ENCODE measurements at places on chromosomes 5 and 9.

DNA sequence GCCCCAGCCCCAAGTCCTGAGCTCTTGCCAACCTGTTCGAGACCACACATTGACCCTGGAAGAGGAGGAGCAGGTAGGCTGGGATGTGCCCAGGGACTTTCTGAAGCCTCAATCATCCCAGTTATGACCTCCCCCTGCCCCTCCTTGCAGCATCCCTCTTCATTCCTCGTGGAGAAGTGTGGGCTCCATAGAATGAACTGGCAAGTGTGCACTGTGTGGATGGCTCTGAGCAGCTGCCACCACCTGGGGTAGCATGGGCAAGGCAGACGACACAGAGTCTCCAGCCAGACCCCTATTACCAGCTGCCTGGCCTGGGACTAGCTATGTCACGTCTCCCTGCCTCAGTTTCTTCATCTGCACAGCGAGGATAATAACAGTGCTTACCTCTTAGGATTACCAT lies 33.5 kb downstream of the GADD45G start:
- H3K27me3 ChIP-seq = no peaks in the 10 kb centered on the region
- H3K4me1 ChIP-seq = peaks cover 40% of the 10 kb centered on the region
- no peak overlapping the region for H3K27ac ChIP-seq
- no peak for DNase-seq
- no peaks in the 10 kb centered on the region for H3K36me3 ChIP-seq

GRCh38 chr5:122977319-122977718 lies 59.2 kb downstream of the PPIC start:
- H3K27me3 ChIP-seq = no peaks in the 10 kb centered on the region
- no peaks in the 10 kb centered on the region for H3K36me3 ChIP-seq
- DNase-seq = no peak
- H3K4me1 ChIP-seq = no peaks in the 10 kb centered on the region

DNA sequence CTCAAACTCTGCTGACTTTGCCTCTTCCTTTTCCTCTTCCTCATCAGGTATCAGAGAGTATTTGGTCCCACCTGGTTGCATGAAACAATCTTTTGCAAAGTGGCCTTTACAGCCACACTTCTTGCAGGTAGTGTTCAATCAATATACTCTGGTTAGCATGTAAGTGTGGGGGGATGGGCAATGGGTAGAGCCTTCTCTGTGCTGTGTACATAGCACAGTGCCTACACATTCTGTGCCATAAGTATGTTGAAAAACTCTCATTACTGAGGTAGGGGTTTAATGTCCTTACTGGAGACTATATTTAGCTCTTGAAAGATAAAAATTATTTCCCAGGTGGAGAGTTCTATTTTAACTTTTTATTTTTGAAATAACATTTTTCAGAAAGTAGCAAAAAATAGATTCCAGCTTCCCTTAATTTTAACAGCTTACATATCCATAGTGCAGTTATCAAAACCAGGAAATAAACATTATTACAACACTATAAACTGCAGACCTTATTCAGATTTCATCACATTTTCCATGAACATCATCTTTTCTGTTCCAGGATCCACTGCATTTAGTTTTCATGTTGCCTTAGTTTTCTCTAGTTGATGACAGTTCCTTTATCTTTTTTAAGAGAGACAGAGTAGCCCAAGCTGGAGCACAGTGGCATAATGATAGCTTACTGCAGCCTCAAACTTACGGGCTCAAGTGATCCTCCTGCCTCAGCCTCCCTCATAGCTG lies 15.1 kb downstream of the TTC1 start:
- no peaks in the 10 kb centered on the region for H3K4me1 ChIP-seq
- H3K36me3 ChIP-seq = peaks cover 62% of the 10 kb centered on the region
- H3K4me3 ChIP-seq = no peak overlapping the region
- no peak for DNase-seq

GRCh38 chr5:158769696-158770095 lies 330.0 kb downstream of the EBF1 start:
- peaks cover 26% of the 10 kb centered on the region for H3K4me1 ChIP-seq
- no peak overlapping the region for H3K4me3 ChIP-seq
- no peak for DNase-seq
- peak overlapping the region; percentile 12 for H3K27ac ChIP-seq

GRCh38 chr9:95645992-95646391 lies 129.2 kb upstream of the PTCH1 start:
- peaks cover 14% of the 10 kb centered on the region for H3K4me1 ChIP-seq
- no peak overlapping the region for H3K27ac ChIP-seq
- no peak overlapping the region for H3K4me3 ChIP-seq
- H3K36me3 ChIP-seq = no peaks in the 10 kb centered on the region

DNA sequence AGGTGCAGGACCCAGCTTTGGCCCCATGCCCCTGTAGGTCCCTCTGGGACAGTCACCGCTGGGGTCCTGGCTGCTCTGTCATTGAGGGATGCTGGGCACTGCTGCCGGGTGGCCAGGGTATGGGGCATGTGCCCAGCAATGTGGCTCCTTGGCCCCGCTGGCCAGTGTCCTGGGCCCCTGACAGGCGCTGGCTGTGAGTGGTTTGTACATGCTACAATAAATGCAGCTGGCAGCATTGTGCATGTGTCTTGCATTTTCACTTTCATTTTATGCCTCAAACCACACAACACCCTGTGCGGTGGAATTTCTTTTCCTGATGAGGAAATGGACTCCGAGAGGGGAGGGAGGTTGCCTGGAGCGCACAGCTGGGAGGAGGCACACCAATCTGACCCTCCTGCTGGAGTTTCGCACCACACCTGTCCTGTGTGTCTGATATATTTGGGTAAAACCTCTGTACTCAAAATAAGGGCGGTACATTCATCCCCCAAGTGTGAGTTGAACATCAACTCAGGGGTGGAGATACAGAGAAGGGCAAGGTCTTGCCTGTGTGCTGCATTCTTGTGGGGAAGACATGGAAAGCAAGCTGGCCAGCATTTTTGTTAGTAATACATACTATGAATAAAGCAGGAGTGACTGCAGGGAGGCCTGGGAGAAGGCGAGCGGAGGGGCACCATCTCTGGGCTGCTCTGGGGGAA lies 11.7 kb downstream of the TSPAN17 start:
- H3K27ac ChIP-seq = no peak overlapping the region
- no peaks in the 10 kb centered on the region for H3K36me3 ChIP-seq
- DNase-seq = no peak

DNA sequence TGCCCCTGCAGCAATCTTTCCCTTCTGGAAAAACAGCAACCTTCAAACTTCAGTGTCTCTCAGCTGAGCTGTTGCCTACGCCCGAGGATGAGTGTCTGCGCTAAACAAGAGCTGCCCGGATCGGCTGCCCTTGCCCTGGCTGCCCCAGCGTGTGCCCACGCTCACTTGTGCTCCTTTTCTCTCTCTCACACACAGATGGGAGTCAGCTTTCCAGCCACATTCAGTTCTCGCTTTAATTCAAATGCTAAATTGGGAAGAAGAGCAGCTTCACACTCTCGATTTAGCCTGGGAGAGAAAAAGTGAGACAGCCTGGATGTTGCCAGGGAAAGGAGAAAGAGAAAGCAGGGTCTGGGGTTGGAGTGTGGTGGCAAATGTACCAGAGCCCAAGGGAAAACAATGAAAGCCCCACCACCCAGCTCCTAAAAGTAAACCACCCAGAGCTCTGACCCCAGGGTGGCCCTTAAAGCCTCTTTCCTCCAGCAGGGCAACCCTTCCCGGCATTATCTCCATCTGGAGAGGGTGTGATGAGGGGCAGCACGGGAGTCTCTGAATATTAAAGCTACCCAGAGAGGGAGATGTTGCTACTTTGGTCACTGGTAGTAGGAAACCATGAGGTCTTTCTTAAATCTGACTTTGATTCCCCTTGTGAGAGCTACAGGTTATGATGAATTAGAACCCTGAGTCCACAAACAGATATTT lies 9.9 kb upstream of the EGR1 start:
- H3K36me3 ChIP-seq = no peaks in the 10 kb centered on the region
- peaks cover 29% of the 10 kb centered on the region for H3K4me1 ChIP-seq
- H3K27ac ChIP-seq = no peak overlapping the region
- H3K4me3 ChIP-seq = no peak overlapping the region
- DNase-seq = no peak

GRCh38 chr9:76027416-76027815 lies 136.9 kb downstream of the PCSK5 start:
- no peak overlapping the region for H3K4me3 ChIP-seq
- H3K36me3 ChIP-seq = peaks cover 5% of the 10 kb centered on the region
- H3K27me3 ChIP-seq = no peaks in the 10 kb centered on the region
- DNase-seq = no peak

DNA sequence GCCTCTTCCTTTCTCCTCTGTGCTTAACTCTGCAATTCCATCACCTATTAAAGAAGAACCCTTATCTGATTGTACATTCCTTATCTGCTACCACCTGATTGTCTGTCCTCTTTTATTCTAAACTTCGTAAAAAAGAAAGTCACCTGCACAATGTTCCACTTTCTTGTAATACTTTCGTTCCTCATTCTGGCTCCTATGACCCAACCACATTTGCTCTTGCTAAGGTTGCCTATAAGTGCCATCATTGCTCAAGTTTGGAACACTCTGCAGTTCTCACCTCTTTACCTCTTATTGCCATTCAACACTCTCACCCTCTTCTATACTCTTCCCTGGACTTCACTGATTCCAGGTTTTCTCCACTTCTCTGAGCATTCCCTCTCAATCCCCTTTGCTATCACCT lies 10.1 kb downstream of the TAF1L start:
- H3K4me1 ChIP-seq = no peaks in the 10 kb centered on the region
- no peak for DNase-seq
- H3K36me3 ChIP-seq = no peaks in the 10 kb centered on the region

- peak overlapping the region; percentile 44 for H3K4me3 ChIP-seq
- DNase-seq = no peak
- peak overlapping the region; percentile 64 for H3K27ac ChIP-seq
- H3K27me3 ChIP-seq = no peaks in the 10 kb centered on the region
- H3K36me3 ChIP-seq = no peaks in the 10 kb centered on the region
- H3K4me1 ChIP-seq = peaks cover 27% of the 10 kb centered on the region
Observed at GRCh38 chr9:93574900-93575795, 1.2 kb upstream of the PHF2 start.

GRCh38 chr9:137716694-137717287 lies 98.0 kb downstream of the EHMT1 start:
- no peaks in the 10 kb centered on the region for H3K4me1 ChIP-seq
- H3K4me3 ChIP-seq = no peak overlapping the region
- H3K27ac ChIP-seq = no peak overlapping the region
- H3K27me3 ChIP-seq = no peaks in the 10 kb centered on the region
- peaks cover 38% of the 10 kb centered on the region for H3K36me3 ChIP-seq

DNA sequence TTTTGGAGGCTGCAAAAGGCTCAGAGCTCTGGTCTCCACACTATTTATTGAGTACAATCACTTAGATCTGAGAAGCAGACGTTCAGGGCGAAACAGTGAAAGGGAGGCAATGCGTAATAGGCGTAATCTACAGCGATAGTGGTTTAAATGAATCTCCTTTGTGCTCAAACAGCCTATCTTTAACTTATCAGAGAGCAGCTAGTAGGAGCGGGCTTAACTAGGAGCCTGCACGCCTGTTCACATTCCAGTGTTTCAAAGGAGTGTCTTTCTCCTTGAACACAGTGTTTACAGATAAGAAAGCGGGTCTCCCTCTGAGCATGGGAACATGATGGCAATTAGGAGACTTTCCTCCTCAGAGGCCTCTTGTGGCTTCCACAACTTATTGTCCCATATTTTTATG lies 49.4 kb downstream of the AP3B1 start:
- no peak for DNase-seq
- no peak overlapping the region for H3K4me3 ChIP-seq
- H3K4me1 ChIP-seq = no peaks in the 10 kb centered on the region
- no peaks in the 10 kb centered on the region for H3K27me3 ChIP-seq
- no peak overlapping the region for H3K27ac ChIP-seq

Measured in heart left ventricle (tissue), 16 donors.